Stimulated activated CD4-positive, alpha-beta T cell treated with anti-CD3 and anti-CD28 coated beads, TNF-alpha, amount 100 ng/mL, for 48 hours (primary cell): ENCODE measurements at places on chromosomes 1 and 21.
A peak's percentile ranks its signal among the peaks of the same experiment; 100 is the strongest.

DNA sequence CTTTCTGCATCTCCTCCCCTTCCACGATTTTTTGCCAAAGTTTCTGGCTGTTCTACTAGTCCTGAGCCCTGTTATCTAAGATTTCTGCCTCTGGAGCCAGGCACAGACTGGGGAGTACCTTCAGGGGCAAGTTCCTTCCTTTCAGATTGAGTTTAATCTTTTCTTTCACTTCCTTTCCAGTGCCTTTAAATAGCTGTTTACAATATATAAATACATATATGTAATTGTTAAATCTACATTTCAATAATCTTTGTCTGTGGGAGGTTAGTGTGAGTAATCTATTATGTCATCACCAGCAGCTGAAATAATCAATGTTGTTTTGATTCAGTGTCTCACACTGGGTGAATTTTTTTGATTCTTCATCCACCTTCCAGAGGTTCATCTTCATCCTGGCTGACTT is 31.8 kb downstream of the DIPK1A start:
- no peak for DNase-seq

- no peak for DNase-seq
Observed at GRCh38 chr1:163072658-163073057, 3.5 kb downstream of the RGS4 start.

DNA sequence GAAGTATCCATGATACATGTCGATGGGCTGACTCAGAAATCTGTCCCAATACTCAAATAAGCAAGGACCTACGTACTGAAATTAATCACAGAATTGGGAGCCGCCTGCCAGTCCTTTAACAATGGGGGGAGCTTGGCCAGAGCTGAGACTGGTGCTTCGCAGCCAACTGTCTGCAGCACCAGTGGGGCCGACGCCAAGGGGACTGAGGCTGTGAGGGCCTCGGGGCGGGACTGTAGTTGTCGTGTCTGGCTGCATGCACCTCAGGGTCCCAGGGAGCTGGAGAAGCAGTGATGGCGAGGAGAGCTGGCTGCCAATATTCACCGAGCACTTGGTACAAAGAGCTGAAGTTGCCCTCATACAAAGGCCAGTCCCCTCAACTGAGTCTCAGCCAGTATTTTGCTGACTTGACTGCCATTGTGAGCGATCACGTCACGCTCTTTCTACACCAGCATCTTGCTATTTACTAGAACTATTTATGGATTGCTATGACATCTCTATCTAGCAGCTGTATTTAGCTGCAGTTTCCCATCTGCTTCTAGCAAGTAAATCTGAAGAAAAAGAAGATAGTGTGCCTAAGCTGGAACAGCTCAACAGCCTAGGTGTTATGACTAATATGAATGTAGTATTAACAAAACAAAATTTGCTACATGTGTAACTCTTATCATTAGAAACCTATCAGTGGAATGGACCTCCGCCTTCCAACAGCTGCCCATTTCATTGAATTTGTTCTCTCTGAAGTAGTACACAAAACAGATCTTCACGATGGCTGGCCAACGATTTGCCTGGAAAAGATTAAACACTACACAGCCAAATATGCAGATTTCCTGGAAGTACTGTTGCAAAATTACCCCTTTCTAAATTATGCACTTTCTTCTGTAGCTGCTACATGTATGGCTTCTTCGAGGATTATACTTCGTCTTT is 29.1 kb downstream of the EVI5 start:
- DNase-seq, result no peak

DNA sequence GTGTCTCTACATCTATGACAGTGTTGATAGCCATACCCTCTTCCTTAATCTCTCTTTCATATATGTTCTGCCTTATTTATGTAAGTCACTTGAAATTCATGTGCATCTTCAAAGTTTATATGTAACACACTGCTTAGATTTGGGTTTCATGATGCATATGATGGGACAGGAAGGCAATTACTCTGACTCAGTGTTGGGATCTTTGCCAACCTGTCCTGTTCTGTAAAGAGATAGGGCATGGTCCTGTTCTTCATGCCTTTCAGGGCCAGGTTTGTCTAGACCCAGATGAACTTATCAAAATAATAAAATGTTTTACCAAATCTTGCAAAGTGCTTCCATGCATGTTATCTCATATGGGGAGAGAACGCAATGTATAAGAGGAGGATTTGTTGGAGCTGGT is 69.5 kb downstream of the TMPRSS15 start:
- no peak for DNase-seq

DNA sequence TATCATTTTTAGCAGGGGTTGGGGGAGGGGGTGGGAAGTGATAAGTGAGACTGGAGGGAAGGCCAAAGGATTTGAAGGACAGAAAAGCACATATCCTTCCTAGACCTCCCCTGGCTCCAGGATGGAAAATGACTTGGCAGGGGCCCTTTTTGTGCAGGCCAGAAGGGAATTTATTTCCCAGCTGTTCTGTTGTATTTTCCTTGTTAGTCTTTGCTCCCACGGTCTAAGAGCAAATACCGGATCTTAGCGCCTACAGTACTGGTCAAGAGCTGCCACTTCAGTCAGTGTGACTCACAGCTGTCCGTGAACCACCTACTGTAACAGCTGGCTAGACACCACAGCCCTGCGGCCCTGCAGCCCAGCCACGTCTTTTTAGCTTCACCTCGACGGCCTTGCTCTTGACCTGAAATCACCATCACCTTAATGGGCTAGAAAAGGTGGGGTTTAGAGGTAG is 51.0 kb upstream of the ERRFI1 start:
- no peak for DNase-seq

DNA sequence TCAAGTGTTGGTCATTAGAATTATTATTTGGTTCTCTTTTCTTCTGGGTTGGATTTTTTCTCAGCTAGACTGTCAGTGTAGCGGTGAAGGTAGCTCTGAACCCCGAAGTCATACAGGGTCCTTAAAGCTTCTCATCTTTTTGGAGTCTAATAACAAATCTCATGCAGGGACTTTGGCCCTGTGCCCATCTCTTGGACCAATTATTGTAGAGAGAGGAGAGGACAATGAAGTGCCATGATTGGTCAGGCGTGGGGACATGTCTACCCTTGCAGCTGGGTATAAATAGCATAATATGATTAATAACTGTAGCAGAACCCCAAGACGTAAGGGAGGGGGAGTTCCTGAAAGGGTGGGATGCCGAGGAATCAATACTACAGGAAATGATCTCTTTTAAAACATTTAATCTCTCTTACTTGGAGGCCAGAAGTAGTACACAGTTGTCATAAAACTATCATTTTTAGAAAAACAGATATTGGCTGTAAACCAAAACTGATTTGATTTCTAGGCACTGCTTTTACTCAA is 8.8 kb downstream of the MAGI3 start:
- DNase-seq, result no peak

- DNase-seq, result peak; percentile 15
Observed at GRCh38 chr1:165129568-165130164, 226.8 kb downstream of the LMX1A start.

DNA sequence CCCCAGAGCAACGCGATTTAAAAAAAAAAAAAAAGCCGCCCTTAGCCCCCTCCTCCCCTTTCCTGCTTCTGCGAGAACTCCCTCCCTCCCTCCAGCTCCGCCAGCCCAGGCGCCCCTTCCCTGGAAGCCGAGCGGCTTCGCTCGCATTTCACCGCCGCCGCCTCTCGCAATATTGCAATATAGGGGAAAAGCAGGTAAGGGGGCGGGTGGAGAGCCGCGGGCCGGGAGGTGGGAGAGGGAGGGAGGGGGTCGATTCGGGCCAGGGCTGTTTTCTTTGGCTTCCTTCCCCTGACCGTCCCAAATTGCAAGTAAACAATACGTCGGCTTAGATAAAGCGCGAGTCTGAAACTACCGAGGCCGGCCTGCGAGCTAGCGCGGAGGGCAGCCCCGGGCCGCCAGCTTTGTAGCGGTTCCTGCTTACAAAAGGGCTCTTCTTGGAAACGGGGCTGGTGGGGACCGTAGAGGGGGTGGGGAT is 408 bp downstream of the LMO4 start:
- peak; percentile 20 for DNase-seq

GRCh38 chr1:29513357-29513756 is 277.0 kb downstream of the PTPRU start:
- no peak for DNase-seq

- no peak for DNase-seq
Observed at GRCh38 chr1:168121401-168122011, 15.2 kb downstream of the GPR161 start.

DNA sequence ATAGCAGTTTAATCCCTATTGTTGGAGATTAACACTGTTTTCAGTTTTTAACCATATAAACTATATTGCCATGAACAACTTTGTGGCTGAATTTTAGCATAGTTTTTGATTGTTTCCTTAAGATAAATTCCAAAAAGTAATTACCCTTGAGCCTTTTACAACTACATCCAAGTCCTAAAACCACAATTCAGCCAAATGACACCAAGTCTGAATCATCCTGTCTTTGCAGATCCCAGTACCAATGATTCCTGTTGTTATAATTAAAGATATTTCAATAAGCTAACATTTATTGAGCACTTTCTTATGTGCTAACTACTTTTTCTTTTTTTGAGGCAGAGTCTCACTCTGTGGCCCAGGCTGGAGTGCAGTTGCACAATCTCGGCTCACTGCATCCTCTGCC is 35.6 kb downstream of the IL23R start:
- no peak for DNase-seq

DNA sequence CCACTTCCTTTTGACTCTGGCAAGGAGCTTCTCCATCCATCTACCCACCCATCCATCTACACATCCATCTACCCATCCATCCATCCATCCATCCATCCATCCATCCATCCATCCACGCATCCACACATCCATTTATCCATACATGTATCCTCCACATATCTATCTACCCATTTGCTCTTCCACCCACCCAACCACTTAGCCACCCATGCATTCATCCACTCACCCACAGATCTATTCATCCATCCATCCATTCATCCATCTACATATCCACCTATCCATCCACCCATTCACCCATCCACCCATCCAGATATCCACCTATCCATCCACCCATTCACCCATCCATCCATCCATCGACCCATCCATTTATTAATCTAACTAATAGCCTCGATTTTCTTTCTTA is 23.0 kb upstream of the KANK4 start:
- no peak for DNase-seq

GRCh38 chr1:188155261-188155660 is 1326.5 kb downstream of the PLA2G4A start:
- no peak for DNase-seq

GRCh38 chr1:15107058-15107687 is 46.4 kb upstream of the TMEM51 start:
- DNase-seq, result no peak

DNA sequence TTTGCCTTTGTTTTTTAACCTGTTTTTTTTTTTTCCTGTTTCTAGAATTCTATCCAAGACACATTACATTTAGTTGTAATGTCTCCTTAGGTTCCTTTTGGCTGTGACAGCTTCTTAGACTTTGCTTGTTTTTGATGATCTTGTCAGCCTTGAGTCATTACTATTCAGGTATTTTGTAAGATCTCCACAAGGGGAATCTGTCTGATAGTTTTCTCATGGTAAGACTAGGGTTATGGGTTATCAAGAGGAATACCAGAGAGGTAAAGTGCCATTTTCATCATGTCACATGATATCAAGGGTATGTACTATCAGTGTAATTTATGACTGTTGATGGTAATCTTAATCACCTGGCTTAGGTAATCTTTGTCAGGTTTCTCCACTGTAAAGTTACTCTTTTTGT is 99.1 kb upstream of the GFI1 start:
- no peak for DNase-seq
